ENCODE measurements at places on chromosomes 7 and 10. TPM values are rescaled to one million over a fixed set of nuclear protein-coding genes. Genes with fewer than 3 reads are reported as not detected.

Gene ANKRD2
- total RNA-seq, result 3.6 TPM

Gene TIMM23
- 52.0 TPM for total RNA-seq

Gene FAM3C
- 82.6 TPM for total RNA-seq

- no peak for DNase-seq
Measured at GRCh38 chr10:77084431-77085144, 553.0 kb downstream of the KCNMA1 start.

DNA sequence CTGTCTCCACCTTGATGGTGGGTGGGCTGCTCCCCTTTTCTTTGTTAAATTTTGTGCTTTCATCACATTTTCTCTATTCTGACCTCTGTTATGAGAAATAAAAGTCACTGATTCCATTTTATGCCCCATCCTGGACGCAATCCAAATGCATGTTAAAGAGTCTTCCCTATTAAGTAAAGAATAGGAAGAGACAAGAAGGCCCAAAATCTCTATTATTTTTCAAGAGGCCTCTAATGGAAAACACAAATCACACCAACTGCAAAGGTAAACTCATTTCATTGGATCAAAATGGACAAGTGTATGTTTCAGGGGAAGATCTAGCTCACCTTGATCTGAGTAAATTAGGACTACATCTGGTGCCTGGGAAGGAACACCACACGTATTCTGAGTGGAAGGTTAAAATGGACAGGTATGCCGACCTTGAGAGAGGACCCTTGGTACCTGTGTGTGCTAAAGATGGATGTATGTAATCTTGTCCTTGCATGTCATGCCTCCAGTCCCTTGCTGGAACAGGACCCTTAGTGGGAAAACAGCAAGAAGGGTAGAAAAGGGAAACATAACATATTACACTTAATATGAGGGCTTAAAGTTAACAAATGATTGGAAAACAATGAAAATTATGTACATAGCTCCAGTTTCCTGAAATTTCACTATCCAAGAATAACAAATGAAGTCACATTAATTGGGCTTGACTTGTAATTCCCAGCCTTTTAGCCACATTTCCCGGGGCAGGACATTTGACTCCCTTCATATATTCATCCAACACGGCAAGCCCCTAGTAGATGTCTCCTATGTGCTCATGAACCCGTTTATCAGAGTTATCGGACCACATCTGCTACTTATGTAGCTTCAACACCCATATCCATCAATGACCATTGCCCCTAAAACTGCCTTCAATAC is 7.6 kb downstream of the IFIT2 start:
- no peak for DNase-seq

GRCh38 chr7:109386959-109387358 is 817.3 kb downstream of the DNAJB9 start:
- DNase-seq, result no peak
